ENCODE measurements at places on chromosomes 12 and 14.

GRCh38 chr12:44405297-44405696 lies 470.8 kb downstream of the NELL2 start:
- no peak for DNase-seq

GRCh38 chr14:103391048-103391447 lies 5.8 kb downstream of the MARK3 start:
- no peak for DNase-seq

- no peak for DNase-seq
Measured at GRCh38 chr12:101648195-101648594, 49.2 kb upstream of the CHPT1 start.

DNA sequence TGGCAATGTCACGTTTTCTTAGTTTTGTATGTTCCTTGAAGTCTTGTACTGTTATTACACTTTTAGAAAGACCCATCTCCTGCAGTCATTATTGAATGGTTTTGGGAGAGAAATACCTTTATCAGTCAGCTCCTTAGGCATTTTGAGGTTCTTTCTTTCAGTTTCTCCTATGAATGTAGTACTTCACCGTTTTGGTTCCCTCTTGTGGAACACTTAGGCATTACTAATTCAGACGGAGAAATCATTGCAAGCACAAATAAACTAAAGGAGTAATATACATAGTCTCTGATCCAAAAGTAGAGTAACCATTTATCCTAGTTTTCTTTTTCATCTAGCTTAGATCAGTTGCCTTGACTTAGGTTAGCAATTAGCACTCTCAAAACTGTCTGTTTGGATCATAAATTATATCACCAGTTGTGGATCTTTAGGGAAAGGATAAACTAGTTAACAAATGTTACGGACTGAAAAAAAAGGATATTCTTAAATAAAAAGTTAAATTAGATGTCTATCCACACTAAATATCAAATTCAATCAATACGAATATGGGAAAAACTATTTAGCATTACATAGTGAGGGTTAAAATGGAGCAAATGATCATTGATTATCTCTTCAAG lies 1538.3 kb upstream of the SEL1L start:
- no peak for DNase-seq

GRCh38 chr14:53152887-53153701 lies at the start of gene DDHD1:
DDHD1 (minus strand) TSS chr14:53153323; CDS start chr14:53153098, 225 bp downstream.
- DNase-seq = peak; percentile 84

GRCh38 chr14:63055631-63056030 lies 10.4 kb upstream of the KCNH5 start:
- no peak for DNase-seq

- no peak for DNase-seq
Measured at GRCh38 chr12:54047964-54048303, 5.7 kb upstream of the HOXC4 start.

- no peak for DNase-seq
Measured at GRCh38 chr12:85322715-85323114, 42.7 kb downstream of the ALX1 start.

GRCh38 chr12:57990241-57990883 lies 49.0 kb downstream of the ATP23 start:
- no peak for DNase-seq

- DNase-seq = peak; percentile 53
Measured at GRCh38 chr14:96067985-96068930, 29.1 kb downstream of the C14orf132 start.

- no peak for DNase-seq
Measured at GRCh38 chr14:76245097-76245496, 93.4 kb downstream of the GPATCH2L start.

DNA sequence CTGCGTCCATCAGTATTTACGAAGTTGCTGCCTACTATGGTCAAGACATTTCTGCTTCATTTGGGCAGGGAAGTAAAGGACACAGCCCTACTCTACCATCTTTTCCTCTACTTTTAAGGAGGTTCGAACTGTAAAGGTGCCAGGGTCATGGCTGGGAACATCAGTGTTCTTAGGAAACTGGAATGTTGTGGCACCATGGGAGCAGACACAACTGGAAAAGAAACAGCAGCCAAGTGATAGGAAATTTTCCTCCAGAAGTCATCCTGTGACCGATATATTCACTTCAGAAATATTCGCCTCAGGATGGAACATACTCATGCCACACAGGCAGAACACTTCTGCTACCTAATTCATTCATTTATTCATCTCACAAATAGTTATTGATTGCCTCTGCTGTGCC lies 104.4 kb downstream of the ETV6 start:
- no peak for DNase-seq

DNA sequence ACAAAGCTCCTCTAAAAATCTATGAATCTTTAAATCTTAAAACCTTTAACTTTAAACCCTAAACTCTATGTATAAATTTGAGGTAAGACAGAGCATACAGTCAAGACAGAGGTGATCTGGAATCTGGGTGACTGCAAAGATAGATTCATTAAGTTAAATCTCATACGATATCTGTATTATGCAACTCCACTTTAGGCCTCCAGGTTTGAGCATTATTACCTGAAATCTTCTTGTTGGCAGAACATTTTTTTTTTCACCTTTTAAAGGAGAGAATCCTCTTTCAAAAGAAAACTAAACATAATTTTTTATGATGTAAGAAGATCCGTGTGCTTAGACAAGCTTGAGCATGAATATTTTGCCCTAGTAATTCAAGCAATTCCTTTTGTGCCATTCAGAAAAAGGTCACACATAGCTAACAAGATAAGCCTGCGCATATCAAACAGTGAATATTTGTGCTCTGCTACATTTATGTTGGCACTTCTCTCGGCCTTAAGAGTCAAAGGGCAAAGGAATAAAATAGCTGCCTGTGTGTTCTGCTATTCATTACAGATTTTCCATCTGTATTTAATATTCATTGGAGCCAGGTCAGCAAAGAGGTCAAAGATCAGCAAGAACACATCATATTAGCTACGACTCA lies 163.3 kb downstream of the TMTC3 start:
- no peak for DNase-seq

DNA sequence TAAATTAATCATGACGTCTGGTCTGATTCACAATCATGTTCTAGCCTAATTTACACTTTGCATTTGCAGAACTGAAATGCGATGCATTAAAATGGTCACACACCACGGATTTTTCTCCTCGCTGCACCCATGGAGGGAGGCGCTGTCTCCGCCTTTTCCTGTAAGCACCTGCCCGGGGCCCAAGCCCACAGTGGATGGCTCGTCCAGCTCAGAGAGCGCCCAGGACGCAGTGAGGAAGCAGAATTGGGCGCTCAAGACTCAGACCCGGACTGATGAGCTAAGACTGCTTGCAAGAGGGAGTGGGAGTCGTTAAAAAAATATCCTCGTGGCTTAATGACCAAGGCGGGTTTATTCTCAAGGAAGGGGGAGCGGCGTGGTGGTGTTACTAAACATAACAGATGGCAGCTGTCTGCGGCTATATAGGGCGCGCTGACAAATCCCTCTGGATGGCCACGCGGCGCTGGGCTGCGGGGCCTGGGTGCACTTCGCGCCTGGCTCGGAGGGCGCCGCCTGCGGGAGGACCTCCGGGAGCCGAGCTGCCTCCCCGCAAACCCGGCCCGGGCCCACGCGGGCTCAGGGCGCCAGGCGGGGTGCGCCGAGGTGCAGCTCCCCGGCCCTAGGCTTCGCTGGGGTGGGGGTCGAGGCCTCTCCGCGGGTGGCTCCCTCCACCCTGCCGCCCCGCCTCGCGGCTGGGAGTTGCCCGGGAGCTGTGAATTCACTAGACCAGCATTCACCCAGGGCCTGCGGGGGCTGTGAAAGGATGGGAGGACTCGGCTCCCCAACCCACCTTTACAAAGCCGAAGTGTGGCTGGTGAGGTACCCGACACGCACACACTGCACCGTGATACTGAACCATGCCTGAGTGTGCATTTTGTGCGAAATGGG lies 78.7 kb downstream of the PPM1A start:
- peak; percentile 68 for DNase-seq

DNA sequence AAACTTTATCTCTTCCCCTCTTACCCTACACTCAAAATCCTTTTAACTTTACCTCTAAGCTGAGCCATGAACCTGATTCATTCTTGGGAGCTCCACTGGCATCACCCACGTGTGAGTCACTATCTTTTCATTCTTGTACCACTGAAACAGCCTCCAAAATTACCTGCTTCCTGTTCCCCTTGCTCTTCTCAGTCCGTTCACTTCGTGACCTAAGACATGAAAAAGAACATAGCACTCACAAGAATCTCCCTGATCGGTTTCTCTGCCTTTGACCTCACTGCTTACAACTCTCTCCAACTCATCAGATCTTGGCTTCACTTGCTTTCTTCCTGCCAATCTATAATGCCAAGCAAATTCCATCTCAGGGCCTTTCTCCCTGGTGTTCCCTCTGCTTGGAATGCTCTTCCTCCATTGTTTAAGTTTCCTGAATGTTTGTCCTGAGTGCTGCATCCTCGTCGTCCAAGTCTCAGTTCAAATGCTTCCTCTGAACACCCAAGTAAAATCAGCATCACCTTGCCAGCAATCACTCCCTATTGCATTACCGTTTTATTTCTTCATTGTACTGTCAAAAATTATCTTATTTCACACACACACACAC lies 9.2 kb downstream of the GLIPR1 start:
- no peak for DNase-seq

DNA sequence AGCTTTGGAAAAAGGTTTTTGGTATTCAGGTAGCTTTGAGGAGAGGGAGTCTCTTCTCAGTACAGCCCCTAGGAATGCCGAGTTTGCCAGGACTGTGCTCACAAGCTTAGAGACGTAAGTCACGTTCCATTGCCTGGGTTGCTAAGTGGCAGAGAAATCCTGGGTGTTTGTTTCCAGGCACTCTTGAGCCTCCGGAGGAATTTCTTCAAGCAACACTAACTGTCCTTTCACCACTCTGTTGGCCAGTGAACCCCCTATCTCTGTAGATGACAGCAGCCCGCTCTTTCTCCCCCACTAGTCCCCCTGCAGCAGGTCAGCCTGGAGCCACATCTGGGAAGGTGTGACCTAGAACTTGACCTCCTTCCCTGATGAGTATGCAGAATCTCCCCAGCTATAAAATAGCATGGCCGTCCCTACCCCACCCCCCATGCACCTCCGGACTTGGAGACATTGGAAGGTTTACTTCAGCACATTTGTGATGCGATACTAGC lies 162.7 kb downstream of the ZFP36L1 start:
- no peak for DNase-seq

DNA sequence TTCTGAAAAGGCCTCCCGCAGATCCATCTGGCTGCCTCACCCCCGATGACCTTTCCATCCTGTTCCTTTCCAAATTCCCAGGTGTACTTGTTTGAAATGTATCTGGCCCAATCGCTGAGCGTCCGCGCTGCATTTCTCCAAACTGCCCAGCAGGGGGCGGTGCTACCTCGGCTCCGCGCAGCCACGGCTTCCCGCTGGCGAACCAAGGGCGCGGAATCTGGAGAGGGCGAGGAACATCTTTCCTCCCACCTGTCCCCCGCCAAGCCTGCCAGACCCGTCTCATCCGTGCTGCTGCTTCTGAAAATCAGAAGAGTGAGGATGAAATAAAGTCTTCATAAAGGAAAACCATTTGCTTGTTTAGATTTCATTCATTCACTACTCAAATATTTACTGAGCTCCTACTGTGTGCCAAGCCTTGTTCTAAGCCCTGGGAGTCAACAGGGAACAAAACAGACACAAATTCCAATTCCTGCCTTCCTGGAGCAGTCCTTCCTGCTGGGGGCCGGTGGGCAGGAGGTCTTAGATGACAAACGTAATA lies 16.8 kb upstream of the MYL2 start:
- DNase-seq = peak; percentile 81

DNA sequence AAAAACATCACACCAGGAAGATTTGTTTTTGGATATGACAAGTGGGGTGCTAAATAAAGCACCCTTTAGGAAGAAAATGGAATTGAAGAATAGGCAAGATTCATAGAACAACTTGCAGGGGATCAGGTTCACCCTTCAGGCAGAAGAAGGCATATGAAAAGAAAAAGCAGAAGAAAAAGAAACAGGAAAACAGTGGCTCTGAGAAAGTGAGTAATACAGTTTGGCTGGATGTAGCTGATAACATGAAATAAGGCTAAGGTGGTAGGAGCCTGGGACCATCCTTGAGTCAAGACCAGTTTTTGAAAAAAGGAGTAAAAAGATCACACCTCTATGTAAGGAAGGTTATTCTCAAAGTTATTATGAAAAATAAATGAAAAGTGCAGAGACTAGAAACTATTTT lies 42.4 kb downstream of the TRIP11 start:
- no peak for DNase-seq

GRCh38 chr14:24990050-24990449 lies 59.9 kb downstream of the STXBP6 start:
- DNase-seq = no peak

- peak; percentile 57 for DNase-seq
Measured at GRCh38 chr12:13273850-13274249, 77.3 kb downstream of the EMP1 start.

GRCh38 chr12:88579601-88580050 lies 645 bp downstream of the KITLG start:
- peak; percentile 65 for DNase-seq

GRCh38 chr12:28781671-28782652 lies 367.1 kb upstream of the FAR2 start:
- no peak for DNase-seq

- DNase-seq = no peak
Measured at GRCh38 chr14:86364634-86365033, 834.7 kb downstream of the FLRT2 start.

GRCh38 chr12:100796621-100797020 lies 2.0 kb downstream of the ANO4 start:
- DNase-seq = no peak

DNA sequence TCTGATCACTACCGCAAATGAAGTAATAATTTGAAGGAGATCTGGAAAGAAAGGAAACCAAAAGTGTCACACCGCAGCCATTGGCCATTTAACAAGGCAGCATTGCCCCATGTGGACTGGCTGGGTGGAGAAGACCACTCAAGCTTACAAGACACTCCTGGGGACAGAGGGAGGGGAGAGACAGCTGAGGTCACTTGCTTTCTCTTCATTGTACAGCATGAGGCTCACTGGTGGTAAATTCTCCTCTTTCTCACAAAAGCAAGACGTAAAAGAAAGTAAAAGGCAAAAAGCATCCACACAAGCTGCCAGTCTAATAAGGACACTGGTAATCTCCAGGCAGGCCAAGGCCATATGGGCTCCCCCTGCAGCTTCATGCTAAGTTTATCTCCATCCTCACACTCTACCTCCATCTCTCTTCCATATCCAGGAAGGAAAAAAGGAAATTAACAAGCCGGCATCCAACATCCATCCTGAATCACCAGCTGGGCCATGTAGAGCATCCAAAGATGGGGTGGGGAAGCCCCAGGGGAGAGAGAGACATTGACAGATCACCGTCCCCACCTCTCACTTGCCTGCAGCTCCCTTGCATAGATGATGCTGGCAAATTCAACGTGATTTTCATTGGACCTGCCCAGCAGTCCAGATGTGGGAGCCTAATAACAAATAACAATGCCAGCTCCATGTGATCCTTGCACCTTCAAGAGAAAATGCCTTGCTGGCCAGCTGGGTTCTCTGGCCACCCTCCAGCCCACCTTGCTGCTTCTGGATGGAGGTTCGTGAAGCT lies 100.6 kb downstream of the DPF3 start:
- no peak for DNase-seq

- DNase-seq = no peak
Measured at GRCh38 chr12:2806700-2807099, 5.8 kb upstream of the ITFG2 start.

All from head of caudate nucleus (tissue), 42 donors.